ENCODE measurements at places on chromosomes 4 and X. TPM values are rescaled to one million over a fixed set of nuclear protein-coding genes. Genes with fewer than 3 reads are reported as not detected.

GIMD1 gene
- total RNA-seq, result 3.4 TPM

BRCC3 gene
- 11.1 TPM for total RNA-seq

DNA sequence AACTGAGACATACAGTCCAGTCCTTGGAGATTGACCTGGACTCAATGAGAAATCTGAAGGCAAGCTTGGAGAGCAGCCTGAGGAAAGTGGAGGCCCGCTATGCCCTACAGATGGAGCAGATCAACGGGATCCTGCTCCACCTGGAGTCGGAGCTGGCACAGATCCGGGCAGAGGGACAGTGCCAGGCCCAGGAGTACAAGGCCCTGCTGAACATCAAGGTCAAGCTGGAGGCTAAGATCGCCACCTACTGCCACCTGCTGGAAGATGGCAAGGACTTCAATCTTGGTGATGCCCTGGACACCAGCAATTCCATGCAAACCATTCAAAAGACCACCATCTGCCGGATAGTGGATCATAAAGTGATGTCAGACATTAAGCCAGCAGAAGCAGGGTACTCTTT lies 20.4 kb upstream of the FRMPD3 start:
- DNase-seq, result no peak

- DNase-seq, result peak; percentile 86
These were observed 1176.7 kb downstream of the NLGN4X start for GRCh38 chrX:5051831-5052491.

DNA sequence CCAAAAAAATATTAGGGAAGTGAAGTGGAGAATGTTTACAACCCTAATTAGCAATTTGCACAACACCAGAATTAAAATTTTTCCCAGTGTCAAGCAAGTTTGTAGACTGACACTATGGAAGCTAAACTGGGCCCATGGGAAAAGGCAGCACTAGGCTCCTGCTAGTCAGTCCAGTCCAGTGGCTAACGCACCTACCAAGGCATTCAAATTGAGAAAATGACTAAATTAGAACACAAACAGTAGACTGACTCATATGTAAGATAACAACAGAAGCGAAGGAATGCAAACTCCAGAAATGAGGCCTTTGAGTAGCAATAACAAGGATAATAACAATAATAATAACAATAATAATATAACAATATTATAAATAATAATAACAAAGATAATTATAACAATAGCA lies 90.7 kb downstream of the GRIA3 start:
- no peak for DNase-seq

GRCh38 chr4:174156239-174156826 lies 127.1 kb downstream of the FBXO8 start:
- peak; percentile 88 for DNase-seq

GRCh38 chr4:185580699-185581098 lies 45.4 kb upstream of the PDLIM3 start:
- no peak for DNase-seq

Measured in umbilical cord (tissue), 2 donors.